ENCODE measurements at places on chromosomes 3 and 15.

DNA sequence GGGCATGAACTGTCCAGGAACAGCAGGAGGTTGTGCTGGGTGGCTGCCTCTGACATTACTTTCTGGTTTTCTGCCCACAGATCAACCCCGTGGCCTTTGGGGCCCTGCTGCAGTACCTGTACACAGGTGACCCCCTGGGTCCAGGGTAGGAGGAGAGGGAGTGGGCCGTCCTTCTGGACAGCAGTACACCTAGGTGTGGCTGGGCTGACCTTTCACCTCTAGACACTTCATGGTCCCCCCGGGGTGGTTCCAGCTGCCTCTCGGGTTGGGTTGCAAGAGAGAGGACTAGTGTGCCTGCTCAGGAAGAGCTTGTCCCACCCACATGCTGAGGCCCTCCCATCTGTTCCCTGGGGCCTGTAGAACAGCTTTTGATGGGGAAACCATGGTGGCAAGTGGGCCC lies 3.7 kb downstream of the ABTB1 start:
- no peak for DNase-seq

- peak; percentile 54 for DNase-seq
These were observed 35.1 kb upstream of the SPTBN5 start for GRCh38 chr15:41928637-41929620.

GRCh38 chr3:60133269-60134162 lies 1083.7 kb upstream of the CFAP20DC start:
- DNase-seq: peak; percentile 31

- no peak for DNase-seq
These were observed 17.5 kb upstream of the CORO2B start for GRCh38 chr15:68561171-68561900.

DNA sequence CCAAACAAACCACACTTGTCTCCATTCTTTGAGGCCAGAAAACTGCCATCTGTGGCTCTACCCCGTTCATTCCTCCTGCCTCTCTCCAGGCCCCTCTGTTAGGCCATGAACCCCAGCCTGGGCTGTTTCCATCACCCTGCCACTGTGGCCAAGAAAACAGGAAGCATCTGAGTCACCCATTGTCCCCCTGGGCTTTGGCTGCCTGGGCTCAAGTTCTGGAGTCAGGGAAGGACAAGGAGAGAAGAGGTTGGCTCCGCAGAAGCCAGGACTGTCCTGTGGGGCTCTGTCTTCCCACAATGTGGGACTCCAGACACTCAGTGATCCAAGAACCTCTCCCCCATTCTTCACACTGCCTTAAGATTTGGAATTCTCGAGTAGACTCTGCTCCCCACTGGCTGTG lies 14.8 kb upstream of the LCTL start:
- DNase-seq: peak; percentile 64

DNA sequence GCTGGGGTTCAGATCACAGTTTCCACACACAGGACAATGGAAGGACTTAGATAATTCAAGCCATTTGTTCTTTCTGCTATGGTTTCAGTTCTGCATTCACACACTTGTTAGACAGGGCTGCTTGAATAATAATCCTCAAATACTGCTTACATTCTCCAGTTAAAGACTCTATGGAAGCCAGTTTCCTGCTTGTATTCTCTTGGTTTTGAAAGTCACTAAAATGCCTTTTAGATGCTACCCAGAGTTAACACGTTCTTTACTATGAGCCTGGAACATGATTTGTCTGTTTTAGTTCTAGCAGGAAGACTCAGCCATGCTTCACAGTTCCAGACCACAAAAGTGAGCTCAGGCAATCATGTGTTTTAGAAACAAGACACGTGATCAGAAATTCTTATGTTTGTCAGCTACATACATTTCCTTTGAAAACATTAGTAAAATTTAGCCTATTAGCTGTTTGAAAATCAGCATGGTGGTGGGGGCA lies 152.4 kb downstream of the LEKR1 start:
- peak; percentile 47 for DNase-seq

- DNase-seq: peak; percentile 75
These were observed 28.6 kb upstream of the PLXNA1 start for GRCh38 chr3:126954141-126954842.

DNA sequence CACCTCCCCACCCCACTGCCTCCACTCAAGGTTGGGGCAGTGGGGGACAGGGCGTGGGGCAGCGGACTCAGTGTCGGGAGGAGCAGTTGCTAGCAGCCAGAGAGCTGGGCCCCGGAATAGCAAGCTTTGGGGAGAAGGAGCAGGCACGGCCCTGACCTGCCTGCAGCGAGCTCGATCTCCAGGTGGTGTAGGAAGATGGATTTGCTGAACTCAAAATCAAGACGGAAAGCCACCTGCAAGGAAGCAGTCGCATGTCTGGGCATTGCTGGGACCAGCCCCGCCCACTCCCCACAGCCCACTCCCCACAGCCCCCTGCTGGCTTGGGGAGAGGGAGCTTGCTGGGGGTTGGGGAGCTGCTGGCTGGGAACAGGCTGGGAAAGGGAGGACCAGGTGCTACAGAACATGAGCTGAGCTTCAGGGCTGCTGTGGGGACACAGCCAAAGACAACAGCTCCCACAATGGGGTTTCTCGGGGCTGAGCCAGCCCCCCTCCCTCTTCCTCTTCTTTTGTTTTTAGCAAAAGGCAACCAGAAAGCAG lies 38.0 kb downstream of the FEM1B start:
- no peak for DNase-seq

DNA sequence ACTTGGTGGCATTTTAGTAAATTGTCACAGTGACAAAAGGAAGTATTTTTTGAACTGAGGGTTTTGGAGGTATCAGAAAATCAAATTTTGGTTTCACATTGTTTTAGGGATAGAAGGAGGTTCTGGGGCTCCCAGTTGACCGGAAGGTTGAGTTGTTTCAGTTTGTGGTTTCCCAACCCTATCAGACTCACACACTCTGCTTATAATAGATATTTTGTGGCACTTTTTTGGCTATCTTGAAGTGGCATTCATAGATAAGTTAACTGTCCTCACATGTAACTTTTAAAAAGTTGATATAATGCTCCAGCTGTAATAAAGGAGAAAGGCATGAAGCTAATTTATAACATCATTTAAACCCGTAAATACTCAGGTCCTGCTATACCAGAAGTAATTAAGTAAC lies 12.8 kb downstream of the ARMC8 start:
- no peak for DNase-seq

GRCh38 chr15:34760909-34761308 lies 6.1 kb upstream of the GJD2 start:
- no peak for DNase-seq

GRCh38 chr3:188051801-188052168 lies 102.2 kb upstream of the LPP start:
- DNase-seq: peak; percentile 67

GRCh38 chr15:23497710-23498111 lies 50.7 kb upstream of the GOLGA6L2 start:
- peak; percentile 6 for DNase-seq

DNA sequence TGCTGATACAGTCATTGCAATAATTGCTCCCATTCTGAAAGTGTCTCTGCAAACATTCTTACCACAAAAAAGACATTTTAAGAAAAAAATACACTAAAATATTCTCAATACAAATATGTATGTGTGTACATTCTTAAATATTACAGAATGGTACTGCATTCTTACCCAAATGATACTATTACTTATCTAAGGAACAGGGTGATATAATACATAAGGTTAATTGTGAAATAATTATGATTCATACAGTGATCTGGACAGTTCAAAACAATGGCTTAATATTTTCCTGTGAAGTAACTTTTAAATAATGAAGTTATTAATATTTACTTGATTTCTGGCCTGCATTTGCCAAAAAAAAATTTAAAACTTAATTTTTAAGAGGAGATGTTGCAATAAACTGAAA lies 694.6 kb downstream of the TUSC7 start:
- DNase-seq: peak; percentile 72

GRCh38 chr3:172679599-172679998 lies 31.3 kb downstream of the NCEH1 start:
- no peak for DNase-seq

- DNase-seq: no peak
These were observed 761.7 kb upstream of the SEMA6D start for GRCh38 chr15:46955576-46955975.

- no peak for DNase-seq
These were observed 447.8 kb downstream of the MFSD1 start for GRCh38 chr3:159249472-159250174.

DNA sequence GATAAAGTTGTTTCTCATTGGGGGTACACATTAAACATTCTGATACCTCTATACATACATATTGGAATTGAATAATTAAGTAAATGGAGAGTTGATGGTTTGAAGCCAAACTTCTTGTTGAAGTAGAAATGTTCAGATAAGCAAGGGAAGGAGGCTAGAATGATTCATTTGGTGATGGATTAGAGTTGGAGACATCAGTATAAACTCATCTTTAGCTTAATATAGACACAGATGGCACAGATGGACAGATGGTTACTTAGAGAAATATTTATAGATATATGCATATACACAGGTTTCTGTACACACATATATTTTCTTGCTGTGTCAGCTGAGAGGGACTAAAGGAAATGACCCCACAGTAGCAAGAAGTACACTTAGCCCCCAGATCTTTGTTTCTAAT lies 69.5 kb downstream of the LRRC49 start:
- DNase-seq: no peak

GRCh38 chr3:119880966-119881365 lies 99.1 kb downstream of the NR1I2 start:
- DNase-seq: no peak

- DNase-seq: no peak
These were observed 260.1 kb upstream of the UBE2E2 start for GRCh38 chr3:22942981-22943380.

DNA sequence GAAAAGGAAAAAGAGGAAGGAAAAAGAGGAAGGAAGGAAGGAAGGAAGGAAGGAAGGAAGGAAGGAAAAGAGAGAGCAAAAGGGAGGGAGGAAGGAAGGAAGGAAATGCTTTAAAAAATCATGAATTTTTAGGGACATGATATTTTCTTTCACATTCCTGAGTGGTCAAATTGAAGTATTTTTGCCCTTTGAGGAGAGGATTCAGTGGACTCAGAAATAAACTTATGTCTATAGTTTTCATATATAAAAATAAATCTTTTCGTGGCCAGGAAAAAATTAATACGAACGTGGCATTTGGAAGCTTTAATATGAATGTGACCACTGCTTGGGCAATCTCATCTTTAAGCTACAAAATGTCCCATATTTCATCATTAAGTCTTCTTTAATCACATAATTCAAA lies 183.0 kb upstream of the TMCO5A start:
- no peak for DNase-seq

DNA sequence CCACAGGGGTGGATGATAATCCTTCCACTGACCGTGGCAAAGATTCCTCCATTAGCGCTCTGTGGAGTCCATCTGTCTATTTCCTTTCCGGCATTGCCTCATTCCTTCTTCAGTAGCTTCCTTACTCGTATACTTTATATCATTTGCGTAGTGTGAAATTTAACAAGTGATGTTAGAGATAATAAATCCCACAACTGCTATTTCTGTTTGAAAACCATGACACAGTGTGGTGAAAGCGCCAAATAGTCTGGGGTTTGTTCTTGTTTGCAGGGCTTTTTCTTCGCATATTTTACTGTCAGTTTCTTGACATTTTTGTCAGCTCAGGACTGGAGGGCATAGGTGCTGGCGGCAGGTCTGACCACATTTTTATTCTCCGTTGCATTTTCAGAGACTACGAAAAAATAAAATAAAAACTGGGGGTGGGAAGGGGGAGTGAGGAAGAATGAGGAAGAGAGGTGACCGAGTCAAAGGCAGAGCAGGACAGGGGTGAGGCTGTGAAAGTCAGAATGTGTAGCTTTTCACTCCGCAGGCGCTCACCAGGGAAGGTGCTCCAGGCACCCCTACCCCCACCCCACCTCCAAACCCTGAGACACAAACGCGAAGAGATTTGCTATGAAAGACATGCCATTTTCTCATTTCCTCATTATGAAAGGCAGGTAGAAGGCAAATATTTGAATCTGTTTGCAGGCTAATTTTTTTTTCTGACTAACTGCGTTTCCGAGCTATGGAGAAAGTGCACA lies 965.0 kb downstream of the MCTP2 start:
- no peak for DNase-seq

DNA sequence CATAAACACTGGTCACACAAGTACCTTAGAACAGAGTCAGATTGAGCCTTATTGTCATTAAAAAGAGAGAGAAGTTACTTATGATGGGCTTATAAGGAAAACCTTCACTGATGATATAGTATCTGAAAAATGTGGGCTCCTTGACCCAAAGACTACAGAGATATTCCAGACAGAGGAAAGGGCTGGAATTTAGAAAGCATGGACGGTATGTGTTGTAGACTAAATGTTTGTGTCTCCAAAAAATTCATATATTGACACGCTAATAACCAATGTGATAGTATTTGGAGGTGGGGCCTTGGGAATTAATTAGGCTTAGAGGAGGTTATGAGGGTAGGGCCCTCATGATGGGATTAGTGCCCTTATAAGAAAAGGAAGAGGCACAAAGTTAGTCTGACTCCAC lies 61.0 kb upstream of the DAZL start:
- no peak for DNase-seq

- no peak for DNase-seq
These were observed 4.9 kb upstream of the TJP1 start for GRCh38 chr15:29826908-29827820.

DNA sequence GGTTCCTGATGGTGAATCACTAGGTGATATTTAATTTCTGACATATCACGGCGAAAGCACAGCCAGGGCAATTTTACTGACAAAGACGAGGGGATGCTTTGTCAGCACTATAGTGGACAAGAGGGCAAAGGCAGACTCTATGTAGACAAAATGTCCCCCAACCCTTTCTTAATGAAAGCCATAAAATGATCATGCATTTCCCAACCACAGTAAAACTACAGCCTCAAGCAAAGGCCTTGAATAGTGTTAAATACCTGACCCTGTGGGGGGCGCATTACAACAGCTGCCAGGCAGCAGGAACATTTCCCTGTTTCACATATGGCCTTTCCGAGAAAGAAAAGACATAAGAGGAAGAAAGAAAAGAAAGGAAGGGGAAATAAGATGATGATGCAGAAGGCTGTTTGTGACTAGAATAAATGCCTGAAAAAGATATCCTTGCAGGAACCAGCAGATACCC lies 49.5 kb downstream of the GLDN start:
- DNase-seq: no peak

DNA sequence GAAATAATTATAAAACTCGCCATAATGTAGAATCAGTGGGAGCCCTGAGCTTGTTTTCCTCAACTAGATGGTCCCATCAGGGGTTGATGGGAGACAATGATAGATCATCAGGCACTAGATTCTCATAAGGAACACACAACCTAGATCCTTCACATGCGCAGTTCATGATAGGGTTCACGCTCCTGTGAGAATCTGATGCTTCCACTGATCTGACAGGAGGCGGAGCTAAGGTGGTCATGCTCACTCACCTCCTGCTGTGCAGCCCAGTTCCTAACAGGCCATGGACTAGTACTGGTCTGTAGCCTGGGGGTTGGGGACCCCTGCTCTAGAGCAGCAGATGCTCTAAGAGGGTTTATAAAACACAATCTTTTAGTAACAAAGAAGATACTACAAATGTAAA lies 183.6 kb downstream of the ANXA2 start:
- DNase-seq: no peak
